ENCODE measurements at places on chromosomes 3 and 15. TPM values are rescaled to one million over a fixed set of nuclear protein-coding genes. Genes with fewer than 3 reads are reported as not detected.

Gene TBC1D5
- 42.2 TPM for total RNA-seq

Gene APPL1
- total RNA-seq = 19.0 TPM

Gene MINDY2
- total RNA-seq = 7.0 TPM

Gene TEX55
- total RNA-seq = not detected

Gene TP63
- total RNA-seq = under 0.01 TPM

Gene DUOXA2
- not detected for total RNA-seq

Gene FBXL22
- total RNA-seq = 0.19 TPM

Gene KNG1
- total RNA-seq = 918 TPM

- no peak overlapping the region for H3K27ac ChIP-seq
- no peaks in the 10 kb centered on the region for H3K27me3 ChIP-seq
- no peak overlapping the region for H3K4me3 ChIP-seq
Observed at GRCh38 chr15:29377161-29377560, 107.5 kb upstream of the NSMCE3 start.

- no peaks in the 10 kb centered on the region for H3K4me1 ChIP-seq
- H3K27me3 ChIP-seq = no peaks in the 10 kb centered on the region
- H3K27ac ChIP-seq = no peak overlapping the region
- DNase-seq = no peak
Observed at GRCh38 chr15:33430577-33430976, 119.8 kb downstream of the RYR3 start.

DNA sequence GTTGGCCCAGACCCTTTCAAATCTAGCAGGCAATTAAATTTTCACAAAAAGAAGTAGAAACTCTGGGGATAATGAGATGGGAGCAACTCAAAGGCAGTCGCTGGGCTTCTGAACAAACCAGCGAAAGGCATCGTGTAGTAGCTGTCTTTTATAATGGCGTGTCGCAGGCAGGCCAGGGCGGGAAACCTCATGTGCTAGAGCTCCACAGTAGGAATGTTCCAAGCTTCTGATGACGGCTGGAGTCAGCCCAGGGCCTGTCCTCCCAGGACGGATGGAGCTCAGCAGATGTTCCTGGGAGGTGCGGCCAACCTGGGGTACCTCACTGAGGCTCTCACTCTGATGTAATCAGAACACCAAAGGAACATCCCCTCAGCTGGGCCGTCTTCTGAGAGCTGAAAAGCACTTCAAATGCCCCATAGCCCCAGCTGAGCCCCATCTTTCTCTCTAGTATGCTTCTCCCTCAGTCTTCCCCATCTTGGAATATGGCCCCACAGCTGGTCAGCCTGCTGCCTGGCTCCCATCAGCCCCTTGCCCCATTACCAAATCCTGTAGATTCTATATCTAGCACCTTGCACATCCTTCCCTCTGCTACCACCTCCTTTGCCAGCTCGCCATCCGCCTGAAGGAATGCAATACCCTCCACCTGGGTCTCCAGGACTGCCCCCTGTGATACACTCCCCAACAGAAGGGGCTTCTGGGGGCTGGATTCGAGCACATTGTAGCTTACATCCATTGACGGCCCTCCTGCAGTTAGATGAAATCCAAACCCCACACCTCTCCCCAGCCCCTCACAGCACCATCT is 54.9 kb upstream of the ATP2B2 start:
- H3K36me3 ChIP-seq = no peaks in the 10 kb centered on the region
- DNase-seq = no peak
- no peak overlapping the region for H3K27ac ChIP-seq
- no peaks in the 10 kb centered on the region for H3K4me1 ChIP-seq

GRCh38 chr3:32392536-32393302 is 1.1 kb downstream of the CMTM7 start:
- H3K27ac ChIP-seq = peak overlapping the region; percentile 89
- H3K4me3 ChIP-seq = peak overlapping the region; percentile 65
- peaks cover 3% of the 10 kb centered on the region for H3K4me1 ChIP-seq
- peak; percentile 39 for DNase-seq

- no peak overlapping the region for H3K4me3 ChIP-seq
- no peaks in the 10 kb centered on the region for H3K27me3 ChIP-seq
- peaks cover 6% of the 10 kb centered on the region for H3K4me1 ChIP-seq
- H3K36me3 ChIP-seq = no peaks in the 10 kb centered on the region
- no peak for DNase-seq
Observed at GRCh38 chr3:114878114-114878839, 268.8 kb downstream of the ZBTB20 start.

DNA sequence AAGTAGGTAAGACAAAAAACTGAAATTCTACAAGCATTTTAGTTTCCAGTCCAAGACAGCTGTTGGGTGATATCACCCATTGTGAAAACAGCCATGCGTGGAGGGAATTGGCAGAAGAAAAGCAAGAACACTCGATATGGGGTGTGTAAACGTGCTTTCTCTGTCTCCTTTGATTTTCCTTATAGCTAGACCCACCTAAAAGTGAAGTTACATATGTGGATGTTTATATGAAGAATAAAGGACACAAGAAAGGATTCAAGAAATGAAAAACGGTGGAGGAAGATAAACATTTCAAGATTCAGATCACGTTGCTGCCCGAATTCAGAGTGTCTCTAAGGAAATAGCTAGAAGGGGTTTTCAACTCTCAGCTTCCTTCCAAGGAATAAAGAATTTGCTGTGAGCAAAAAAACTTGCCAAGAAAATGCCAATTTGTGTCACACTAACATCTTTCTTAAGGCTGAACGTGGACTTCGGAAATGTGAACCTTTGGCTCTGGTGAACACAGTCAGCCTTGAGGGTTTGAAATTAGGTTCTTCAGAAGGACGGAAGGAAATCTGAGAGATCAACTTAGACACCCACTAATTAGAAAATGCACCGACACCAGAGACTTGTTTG is 269.0 kb upstream of the ADAMTS9 start:
- no peak overlapping the region for H3K27ac ChIP-seq
- no peak overlapping the region for H3K4me3 ChIP-seq
- H3K27me3 ChIP-seq = no peaks in the 10 kb centered on the region
- DNase-seq = no peak
- H3K36me3 ChIP-seq = no peaks in the 10 kb centered on the region
- no peaks in the 10 kb centered on the region for H3K4me1 ChIP-seq

- no peak overlapping the region for H3K4me3 ChIP-seq
- no peaks in the 10 kb centered on the region for H3K4me1 ChIP-seq
- no peak overlapping the region for H3K27ac ChIP-seq
- H3K27me3 ChIP-seq = no peaks in the 10 kb centered on the region
- H3K36me3 ChIP-seq = no peaks in the 10 kb centered on the region
Observed at GRCh38 chr3:74814181-74814580, 199.7 kb upstream of the CNTN3 start.

- H3K27me3 ChIP-seq = no peaks in the 10 kb centered on the region
- H3K4me1 ChIP-seq = no peaks in the 10 kb centered on the region
- H3K27ac ChIP-seq = no peak overlapping the region
- peaks cover 7% of the 10 kb centered on the region for H3K36me3 ChIP-seq
Observed at GRCh38 chr15:59237119-59237855, 30.6 kb downstream of the LDHAL6B start.

- H3K36me3 ChIP-seq = no peaks in the 10 kb centered on the region
- no peak for DNase-seq
- H3K4me3 ChIP-seq = no peak overlapping the region
- H3K4me1 ChIP-seq = no peaks in the 10 kb centered on the region
- H3K27me3 ChIP-seq = no peaks in the 10 kb centered on the region
Observed at GRCh38 chr3:11385326-11385725, 113.1 kb downstream of the ATG7 start.

- no peaks in the 10 kb centered on the region for H3K36me3 ChIP-seq
- no peaks in the 10 kb centered on the region for H3K4me1 ChIP-seq
- H3K27ac ChIP-seq = no peak overlapping the region
- H3K27me3 ChIP-seq = no peaks in the 10 kb centered on the region
- H3K4me3 ChIP-seq = no peak overlapping the region
Observed at GRCh38 chr3:151709847-151710246, 23.9 kb upstream of the AADACL2 start.

GRCh38 chr15:56835718-56836171 is 82.7 kb upstream of the TCF12 start:
- H3K27ac ChIP-seq = no peak overlapping the region
- no peaks in the 10 kb centered on the region for H3K27me3 ChIP-seq

- no peak overlapping the region for H3K27ac ChIP-seq
- H3K27me3 ChIP-seq = no peaks in the 10 kb centered on the region
- no peaks in the 10 kb centered on the region for H3K4me1 ChIP-seq
- no peaks in the 10 kb centered on the region for H3K36me3 ChIP-seq
- H3K4me3 ChIP-seq = no peak overlapping the region
- no peak for DNase-seq
Observed at GRCh38 chr3:10417847-10418246, 87.5 kb downstream of the ATP2B2 start.

DNA sequence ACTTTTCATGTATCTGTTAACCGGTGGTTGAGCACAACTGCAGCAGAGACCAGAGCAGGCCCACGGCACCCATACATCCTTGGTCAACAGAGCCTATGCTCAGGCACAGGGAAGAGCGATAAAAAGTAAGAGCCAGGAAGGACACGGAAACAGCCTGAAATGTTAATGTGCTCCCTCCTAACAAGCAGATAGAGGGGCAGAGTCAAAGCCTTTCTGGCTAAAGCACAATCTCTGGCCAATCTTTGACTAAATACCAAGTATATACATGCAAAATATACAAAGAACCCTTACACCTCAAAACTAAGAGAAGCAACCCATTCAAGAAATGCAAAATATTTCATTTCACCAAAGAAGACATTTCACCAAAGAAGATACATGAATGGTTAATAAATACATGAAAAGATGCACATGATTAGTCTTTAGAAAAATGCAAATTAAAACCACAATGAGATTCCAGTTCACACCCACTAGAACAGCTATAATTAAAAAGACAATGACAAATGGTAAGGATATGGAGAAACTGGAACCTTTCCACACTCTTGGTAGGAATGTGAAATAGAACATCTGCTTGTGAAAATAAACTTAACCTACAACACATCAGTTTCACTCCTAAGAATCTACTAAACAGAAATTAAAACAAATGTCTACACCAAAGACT is 88.0 kb downstream of the OSBPL10 start:
- no peaks in the 10 kb centered on the region for H3K4me1 ChIP-seq
- no peaks in the 10 kb centered on the region for H3K36me3 ChIP-seq
- H3K4me3 ChIP-seq = no peak overlapping the region
- no peak for DNase-seq
- H3K27ac ChIP-seq = no peak overlapping the region

DNA sequence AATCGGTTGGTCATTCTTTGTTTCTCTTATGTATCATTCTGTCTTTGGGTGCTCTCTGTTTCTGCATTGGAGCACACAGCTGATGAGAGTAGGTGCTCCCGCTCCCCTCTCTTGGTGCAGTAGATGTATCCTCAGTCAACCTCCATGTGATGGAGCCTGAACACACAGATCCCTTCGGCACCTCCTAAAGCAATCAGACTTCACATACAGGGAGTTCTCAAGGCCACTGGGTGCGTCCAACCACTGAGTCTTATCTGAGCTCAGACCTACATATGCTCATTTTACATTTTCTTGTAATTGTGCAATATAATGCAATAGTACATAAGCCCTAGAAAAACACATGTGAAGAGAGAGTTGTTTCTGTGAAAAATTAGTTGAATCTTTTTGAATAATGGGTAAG is 198.1 kb upstream of the ATP10A start:
- H3K27ac ChIP-seq = no peak overlapping the region
- no peaks in the 10 kb centered on the region for H3K4me1 ChIP-seq
- H3K4me3 ChIP-seq = no peak overlapping the region
- H3K36me3 ChIP-seq = no peaks in the 10 kb centered on the region
- no peaks in the 10 kb centered on the region for H3K27me3 ChIP-seq

- H3K4me1 ChIP-seq = peaks cover 36% of the 10 kb centered on the region
- H3K4me3 ChIP-seq = no peak overlapping the region
- H3K36me3 ChIP-seq = no peaks in the 10 kb centered on the region
- H3K27ac ChIP-seq = no peak overlapping the region
Observed at GRCh38 chr3:66485291-66485968, 15.4 kb downstream of the LRIG1 start.

- H3K27ac ChIP-seq = no peak overlapping the region
- DNase-seq = peak; percentile 51
- H3K4me1 ChIP-seq = no peaks in the 10 kb centered on the region
- no peaks in the 10 kb centered on the region for H3K27me3 ChIP-seq
Observed at GRCh38 chr3:62529230-62529629, 155.9 kb upstream of the FEZF2 start.

- DNase-seq = peak; percentile 50
- H3K27ac ChIP-seq = no peak overlapping the region
- H3K4me1 ChIP-seq = peaks cover 16% of the 10 kb centered on the region
- no peak overlapping the region for H3K4me3 ChIP-seq
- no peaks in the 10 kb centered on the region for H3K27me3 ChIP-seq
Observed at GRCh38 chr3:149936812-149937230, 33.9 kb downstream of the PFN2 start.

- no peak overlapping the region for H3K4me3 ChIP-seq
- no peak for DNase-seq
- no peaks in the 10 kb centered on the region for H3K27me3 ChIP-seq
- no peaks in the 10 kb centered on the region for H3K4me1 ChIP-seq
Observed at GRCh38 chr3:81909796-81910195, 148.4 kb upstream of the GBE1 start.

GRCh38 chr3:184514171-184514490 is 47.5 kb upstream of the EPHB3 start:
- no peak overlapping the region for H3K27ac ChIP-seq
- H3K4me3 ChIP-seq = no peak overlapping the region
- H3K27me3 ChIP-seq = no peaks in the 10 kb centered on the region
- peaks cover 2% of the 10 kb centered on the region for H3K4me1 ChIP-seq

GRCh38 chr3:27428446-27428845 is 55.7 kb downstream of the SLC4A7 start:
- H3K27me3 ChIP-seq = no peaks in the 10 kb centered on the region
- H3K4me3 ChIP-seq = no peak overlapping the region
- H3K36me3 ChIP-seq = no peaks in the 10 kb centered on the region
- H3K27ac ChIP-seq = no peak overlapping the region
- DNase-seq = no peak
- H3K4me1 ChIP-seq = no peaks in the 10 kb centered on the region

- no peak for DNase-seq
- H3K27me3 ChIP-seq = no peaks in the 10 kb centered on the region
- no peak overlapping the region for H3K27ac ChIP-seq
- no peaks in the 10 kb centered on the region for H3K36me3 ChIP-seq
Observed at GRCh38 chr15:90305932-90306331, 40.5 kb downstream of the NGRN start.

- no peaks in the 10 kb centered on the region for H3K36me3 ChIP-seq
- H3K4me3 ChIP-seq = no peak overlapping the region
- no peak for DNase-seq
- no peaks in the 10 kb centered on the region for H3K27me3 ChIP-seq
- H3K4me1 ChIP-seq = peaks cover 9% of the 10 kb centered on the region
Observed at GRCh38 chr3:46537316-46537715, 28.8 kb downstream of the LRRC2 start.

- H3K4me1 ChIP-seq = peaks cover 93% of the 10 kb centered on the region
- no peak overlapping the region for H3K27ac ChIP-seq
- no peaks in the 10 kb centered on the region for H3K27me3 ChIP-seq
- DNase-seq = no peak
- peaks cover 25% of the 10 kb centered on the region for H3K36me3 ChIP-seq
Observed at GRCh38 chr3:52820736-52821135, 9.7 kb downstream of the ITIH4 start.

GRCh38 chr3:196207833-196208607 is 3.2 kb downstream of the ZDHHC19 start:
- H3K27ac ChIP-seq = no peak overlapping the region
- peaks cover 3% of the 10 kb centered on the region for H3K4me1 ChIP-seq
- no peaks in the 10 kb centered on the region for H3K36me3 ChIP-seq
- no peak overlapping the region for H3K4me3 ChIP-seq

Data from liver (tissue), 10 donors.